ENCODE measurements at places on chromosomes 11 and 22.

GRCh38 chr11:27471589-27472397, 797 bp downstream of the LGR4 start:
- peak; percentile 17 for DNase-seq

DNA sequence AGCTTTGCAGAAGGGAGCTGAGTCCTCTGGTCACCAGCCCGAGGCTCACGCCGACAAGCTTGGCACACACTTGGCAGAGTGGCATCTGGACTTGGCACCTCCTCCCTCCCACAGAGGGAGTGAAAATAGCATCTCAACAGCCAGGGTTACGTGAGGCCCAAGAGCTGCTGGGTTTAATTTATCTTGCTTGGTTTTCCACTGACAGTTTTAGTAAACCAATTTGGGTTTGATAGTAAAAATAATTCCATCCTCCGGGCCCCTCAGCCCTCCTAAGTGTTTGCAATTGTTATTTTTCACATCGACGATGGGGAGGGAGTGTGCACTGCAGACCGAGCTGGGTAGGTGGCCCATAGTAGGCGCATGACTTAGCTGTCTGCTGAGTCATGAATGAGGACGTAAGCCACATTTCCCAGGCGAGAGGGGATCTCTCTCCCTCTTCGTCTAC, 107.6 kb upstream of the ASPHD2 start:
- no peak for DNase-seq

GRCh38 chr11:85752201-85752889, 58.6 kb downstream of the SYTL2 start:
- no peak for DNase-seq

- DNase-seq: no peak
These were observed 114.6 kb upstream of the BID start for GRCh38 chr22:17888855-17889254.

GRCh38 chr11:46015941-46016340, 93.5 kb downstream of the LARGE2 start:
- DNase-seq: no peak

All from NCI-H2171 (cell line).